ENCODE measurements at places on chromosomes 16 and 17.
A peak's percentile ranks its signal among the peaks of the same experiment; 100 is the strongest.

DNA sequence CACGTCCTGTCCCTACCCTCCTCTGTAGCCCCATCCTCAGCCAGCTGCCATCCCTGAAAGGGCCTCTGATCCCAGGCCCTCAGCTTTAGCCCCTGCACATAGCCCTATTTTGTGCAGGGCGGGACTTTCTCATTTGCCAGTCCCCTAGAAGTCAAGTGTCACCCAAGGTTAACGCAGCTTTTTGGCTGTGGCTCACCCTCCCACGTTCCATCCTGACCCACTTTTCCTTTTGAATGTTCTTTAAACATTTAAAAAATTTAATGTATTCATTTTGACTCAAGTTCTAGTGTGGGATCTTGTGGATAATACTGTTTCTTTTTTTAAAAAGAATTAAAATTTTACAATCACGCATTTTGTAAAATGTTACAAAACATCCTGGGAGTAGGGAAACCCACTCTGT, 62.2 kb upstream of the LGALS9 start:
- DNase-seq = no peak

GRCh38 chr16:88662222-88662842, 559 bp downstream of the MVD start:
- DNase-seq = no peak

GRCh38 chr16:81212830-81213465, 25.5 kb upstream of the BCO1 start:
- DNase-seq = no peak

- DNase-seq = no peak
These were observed 4.4 kb upstream of the EIF4A3 start for GRCh38 chr17:80151333-80151732.

DNA sequence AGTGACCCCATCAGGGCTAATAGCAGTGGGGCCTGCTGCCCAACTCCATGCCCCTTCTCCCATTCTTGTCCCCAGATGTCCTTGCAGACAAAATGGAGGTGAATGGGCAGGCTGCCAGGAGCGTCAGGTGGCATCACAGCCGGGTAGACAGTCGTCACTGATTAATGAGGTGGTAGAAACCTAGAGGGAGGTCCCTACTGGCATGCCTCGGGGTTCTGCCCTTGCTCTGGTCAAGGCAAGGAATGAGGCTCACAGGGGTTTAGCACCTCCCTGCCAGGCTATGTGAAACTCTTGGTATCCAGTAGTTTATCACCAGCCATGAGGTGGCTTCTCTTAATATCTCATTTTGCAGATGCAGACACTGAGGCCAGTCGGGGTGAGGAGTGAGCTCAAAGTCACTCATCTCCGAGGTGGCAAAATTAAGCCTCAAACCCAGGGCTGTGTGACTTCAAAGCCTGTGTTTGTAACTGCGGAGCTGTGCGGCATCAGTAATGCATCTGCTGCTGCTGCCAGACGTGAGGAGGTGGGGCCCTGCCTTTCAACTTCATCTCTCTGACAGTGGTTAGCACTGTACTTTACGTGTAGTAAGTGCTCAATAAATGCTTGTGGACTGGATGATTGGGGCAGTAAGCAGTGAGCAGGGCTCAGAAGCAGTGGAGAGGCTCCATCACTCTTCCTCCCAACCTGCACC, 21.3 kb downstream of the RAI1 start:
- DNase-seq = no peak

DNA sequence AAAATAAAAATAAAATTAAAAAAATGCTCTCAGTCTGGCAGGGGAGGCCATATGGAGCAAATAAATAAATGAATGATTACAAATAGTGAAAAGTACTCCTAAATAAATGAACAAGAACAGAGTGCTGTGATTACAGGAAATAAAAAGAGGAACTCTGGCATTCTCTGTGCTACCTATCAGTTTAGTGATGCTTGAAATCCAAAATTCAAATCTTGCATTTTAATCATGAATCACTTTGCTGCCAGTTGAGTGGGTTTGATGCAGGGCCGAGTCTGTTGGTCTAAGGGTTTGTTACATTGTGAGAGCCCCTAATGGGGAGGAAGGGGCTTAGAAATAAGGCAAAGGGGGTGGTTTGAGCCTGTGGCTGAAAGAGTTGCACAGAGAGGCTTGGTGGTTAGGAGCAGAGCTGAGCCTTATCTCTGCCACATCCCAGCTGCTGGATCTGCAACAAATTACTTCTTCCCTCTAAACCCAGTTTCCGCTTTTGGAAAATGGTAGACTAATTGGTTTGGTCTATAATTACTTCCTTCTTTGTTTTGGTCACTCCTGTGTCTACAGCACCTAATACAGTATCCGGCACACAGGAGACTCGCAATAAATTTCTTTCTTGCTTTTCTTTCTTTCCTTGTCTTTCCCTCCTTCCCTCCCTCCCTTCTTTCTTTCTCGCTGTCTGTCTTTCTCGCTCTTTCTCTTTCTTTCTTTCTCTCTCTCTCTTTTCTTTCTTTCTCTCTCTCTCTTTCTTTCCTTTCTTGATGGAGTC, 6.3 kb upstream of the ABCC1 start:
- DNase-seq = no peak

DNA sequence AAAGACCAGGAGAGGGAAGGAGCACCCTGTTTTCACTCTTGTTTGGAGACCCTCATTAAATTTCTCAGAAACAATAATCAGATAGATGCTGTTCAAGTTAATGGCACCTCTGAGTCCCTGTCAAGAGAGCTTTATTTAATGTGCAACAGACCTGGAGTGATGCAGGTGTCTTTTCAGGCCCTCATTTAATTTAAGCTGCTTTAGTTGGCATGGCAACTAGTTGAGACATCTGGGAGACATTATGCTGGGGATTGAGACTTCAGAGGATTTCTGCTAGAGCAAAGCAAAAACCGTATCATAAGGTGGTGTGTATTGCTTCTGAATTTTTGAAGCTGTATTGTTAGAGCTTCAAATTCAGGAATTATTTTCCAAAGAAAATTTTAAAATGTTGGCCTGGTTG, 108.5 kb downstream of the NLK start:
- no peak for DNase-seq

GRCh38 chr17:17375841-17376240, 72.7 kb downstream of the NT5M start:
- DNase-seq = no peak

DNA sequence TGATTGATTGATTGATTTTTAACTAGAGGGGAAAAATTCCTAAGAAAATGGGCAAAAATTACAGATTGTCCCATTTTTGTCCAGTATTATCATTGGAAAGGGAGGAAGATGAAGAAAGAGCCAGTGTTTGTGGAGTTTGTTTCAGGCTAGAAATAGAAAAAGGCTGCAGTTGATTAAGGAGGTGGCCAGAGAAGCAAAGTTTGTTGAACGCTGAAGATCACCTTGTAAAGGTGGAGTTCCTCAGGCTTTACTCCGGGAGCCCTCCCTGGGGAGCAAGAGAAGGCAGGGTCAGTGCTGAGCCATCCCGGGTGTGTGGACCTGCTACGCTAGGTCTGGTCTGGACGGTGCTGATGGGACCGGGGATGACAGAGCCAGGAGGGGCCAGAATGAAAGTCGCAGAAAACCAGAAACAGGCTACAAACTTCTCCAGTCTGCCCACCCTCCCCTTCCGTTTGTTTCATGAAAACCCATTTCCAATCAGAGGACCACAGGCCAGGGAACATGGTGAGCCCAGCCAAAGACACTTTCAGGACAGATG, 222.6 kb upstream of the FOXF1 start:
- DNase-seq = no peak

DNA sequence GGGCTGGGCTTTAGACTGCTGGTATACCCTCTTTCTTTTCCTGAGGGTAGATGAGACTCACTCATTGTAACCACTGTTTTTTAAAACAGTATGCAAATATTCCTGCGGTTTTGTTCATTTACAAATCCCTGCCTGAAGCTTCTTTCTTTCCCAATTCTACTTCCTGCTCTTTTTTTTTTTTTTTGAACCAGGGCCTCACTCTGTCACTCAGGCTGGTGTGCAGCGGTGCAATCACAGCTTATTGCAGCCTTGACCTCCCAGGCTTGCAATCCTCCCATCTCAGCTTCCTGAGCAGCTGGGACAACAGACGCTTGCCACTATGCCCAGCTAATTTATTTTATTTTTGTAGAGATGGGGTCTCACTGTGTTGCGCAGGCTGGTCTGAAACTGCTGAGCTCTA, 8.0 kb upstream of the SULT1A1 start:
- DNase-seq = no peak

DNA sequence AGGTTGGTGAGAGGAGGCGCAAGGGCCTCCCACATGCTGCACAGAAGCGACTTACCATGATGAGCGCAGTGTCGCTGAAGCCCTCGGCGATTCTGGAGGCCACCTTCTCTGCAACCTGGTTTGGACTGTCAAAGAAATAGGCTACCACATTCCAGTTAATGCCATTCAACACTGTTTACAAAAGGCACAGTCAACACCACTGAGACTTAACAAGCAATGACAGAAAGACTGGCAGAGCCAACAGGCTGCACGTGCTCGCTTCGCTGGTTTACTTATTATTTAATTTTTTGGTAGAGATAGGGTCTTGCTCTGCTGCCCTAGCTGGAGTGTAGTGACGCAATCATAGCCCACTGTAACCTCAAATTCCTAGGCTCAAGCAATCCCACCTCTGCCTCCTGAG, 18.2 kb downstream of the EMC8 start:
- no peak for DNase-seq

GRCh38 chr17:7261379-7262191, 693 bp downstream of the CLDN7 start:
- no peak for DNase-seq

GRCh38 chr16:60681043-60681442, 1355.2 kb downstream of the CDH8 start:
- DNase-seq = no peak

- no peak for DNase-seq
These were observed 86.3 kb downstream of the XYLT1 start for GRCh38 chr16:17384471-17384870.

DNA sequence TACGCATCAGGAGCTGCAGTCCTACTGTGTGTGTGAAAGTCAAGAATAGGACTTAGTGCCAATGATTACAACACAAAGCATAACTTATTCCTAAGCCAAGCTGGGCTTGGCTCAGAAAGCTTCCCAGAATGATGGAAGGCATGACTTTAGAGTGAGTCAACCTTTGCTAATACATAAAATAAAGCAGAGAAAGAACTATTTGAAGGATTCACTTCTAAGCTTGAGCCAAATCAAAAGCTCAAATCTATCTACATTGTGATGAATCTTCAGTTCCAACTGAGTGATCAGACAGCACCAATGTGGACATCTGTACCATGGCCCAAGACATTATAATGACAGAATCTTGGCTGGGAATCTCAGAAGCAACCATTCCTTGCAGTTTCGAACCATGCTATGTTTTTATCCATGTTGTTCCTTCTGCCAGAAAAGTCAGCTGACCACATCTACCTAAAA, 41.4 kb downstream of the SMG6 start:
- no peak for DNase-seq

DNA sequence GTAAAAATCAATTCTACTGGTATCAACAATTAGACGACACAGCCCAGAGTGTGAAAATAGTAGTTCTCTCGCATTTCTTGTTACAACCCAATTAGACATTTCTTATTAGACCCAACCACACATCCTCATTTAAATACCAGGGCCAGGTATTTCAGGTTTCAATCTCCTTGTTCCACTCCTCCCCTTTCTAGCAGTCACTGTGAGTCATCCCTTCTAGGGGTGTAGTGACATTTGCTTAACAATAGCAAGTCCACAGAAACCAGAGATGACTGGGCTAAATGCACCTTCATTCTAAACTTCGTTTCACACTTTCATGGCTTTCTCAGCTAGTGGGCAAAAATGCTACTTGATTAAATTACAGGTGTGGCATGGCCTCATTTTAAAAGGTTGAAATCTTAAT, 116.9 kb upstream of the CACNG3 start:
- no peak for DNase-seq

GRCh38 chr16:70393662-70394061, 45.2 kb downstream of the ST3GAL2 start:
- no peak for DNase-seq

- DNase-seq = no peak
These were observed at the start of gene SEZ6L2 for GRCh38 chr16:29899516-29900101. SEZ6L2 (minus strand) TSS chr16:29899550; CDS start chr16:29899019, 531 bp downstream.

DNA sequence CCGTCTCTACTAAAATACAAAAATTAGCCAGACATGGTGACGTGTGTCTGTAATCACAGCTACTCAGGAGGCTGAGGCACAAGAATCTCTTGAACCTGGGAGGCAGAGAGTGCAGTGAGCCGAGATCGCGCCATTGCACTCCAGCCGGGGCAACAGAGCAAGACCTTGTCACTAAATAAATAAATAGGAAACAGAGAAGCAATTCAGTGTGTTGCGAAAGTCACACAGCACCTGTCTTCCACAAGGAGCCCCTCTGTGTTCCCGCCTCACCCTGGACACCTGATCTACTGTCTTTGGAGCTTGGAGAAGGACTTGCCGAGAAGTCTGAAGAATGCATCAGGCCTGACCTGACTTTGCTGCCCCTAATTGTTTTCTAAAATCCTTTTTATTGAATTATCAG, 3.5 kb upstream of the CDH1 start:
- DNase-seq = no peak

DNA sequence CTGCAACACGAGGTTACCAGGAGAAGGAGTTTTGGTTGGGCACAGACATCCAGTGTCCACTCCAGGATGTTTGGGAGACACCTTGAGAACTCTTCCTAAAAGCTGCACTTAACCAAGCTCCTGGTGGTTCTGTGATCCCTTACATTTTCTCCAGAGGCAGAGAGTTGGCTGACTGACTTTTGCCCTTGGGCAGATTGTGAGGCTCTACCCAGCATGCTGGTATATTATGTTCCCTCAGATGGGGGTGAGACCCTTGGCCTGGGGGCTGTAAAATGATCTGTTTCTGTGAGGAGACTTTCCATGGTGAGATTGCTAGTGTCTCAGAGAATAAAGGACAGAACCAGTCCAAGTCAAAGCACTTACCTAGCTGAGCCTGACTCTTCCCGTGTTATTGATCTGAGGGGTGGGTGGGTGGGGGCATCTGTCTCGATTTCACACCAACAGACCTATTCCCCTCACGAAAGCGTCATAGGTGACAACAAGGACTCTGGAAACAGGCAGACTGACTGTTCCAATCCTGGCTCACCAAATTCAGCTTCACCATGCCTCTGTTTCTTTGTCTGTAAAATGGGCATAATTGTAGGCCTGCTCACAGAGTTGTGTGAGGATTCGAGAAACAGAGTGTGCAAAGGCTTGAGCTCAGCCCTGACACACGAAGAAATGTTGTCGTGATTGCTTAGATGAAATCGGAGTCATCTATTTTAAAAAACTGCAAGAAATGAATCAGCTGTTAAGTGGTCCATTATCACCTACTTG, 12.2 kb downstream of the USB1 start:
- peak; percentile 30 for DNase-seq

DNA sequence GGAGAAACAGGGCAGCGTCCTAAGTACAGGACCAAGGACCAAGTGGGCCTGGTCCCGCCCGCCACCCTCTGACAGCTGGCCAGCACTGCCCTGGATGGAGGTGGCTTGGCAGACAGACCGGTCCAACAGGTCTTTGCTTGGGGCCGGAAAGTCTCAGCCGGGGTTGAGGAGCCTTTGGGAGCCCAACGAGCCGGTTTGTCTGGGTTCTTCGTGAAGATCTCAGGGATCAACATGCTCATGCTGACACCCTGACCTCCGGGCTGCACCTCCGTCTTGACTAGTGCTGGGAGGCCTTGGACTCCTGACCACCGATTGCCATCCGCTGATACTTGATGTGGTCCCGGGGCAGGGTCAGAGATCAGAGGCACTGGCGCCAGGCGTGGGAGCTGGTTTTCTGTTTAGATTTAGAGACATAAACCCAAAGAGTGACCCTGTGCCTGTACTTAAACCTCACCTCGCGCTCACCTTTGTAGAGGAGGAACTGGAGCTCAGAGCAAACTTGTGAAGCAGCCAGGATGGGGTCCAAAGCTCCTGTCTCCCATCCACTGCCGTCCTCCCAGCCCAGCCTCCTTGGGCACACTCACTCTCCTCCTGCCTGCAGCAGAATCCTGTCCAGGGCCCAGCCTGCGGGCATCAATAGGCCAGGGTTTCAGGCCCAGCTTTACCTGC, 92.1 kb upstream of the GSE1 start:
- DNase-seq = no peak

Measured in left forelimb (tissue), 1 donor.